T follicular helper cell (primary cell): ENCODE measurements at places on chromosomes 7 and 10.

DNA sequence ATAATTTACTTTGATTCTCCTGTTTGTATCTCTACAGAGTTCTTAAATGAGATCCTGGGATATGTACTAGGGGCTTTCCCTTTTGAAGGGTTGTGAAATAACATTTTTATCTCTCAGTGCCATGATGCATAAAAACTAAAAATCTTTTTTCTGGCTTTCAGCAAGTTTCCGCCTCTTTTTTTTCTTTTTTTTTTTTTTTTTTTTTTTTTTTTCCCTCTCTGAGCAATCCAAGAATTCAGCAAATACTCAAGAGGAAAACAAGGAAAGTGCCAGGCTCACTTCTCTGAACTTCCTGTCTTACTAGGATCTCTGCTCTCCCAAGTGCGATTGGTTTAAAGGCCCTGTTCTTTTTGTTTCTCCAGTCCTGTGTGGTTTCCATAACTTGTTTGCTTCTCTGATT lies 79.9 kb downstream of the HYCC1 start:
- DNase-seq: no peak

GRCh38 chr7:43791665-43792064 lies 33.2 kb downstream of the BLVRA start:
- DNase-seq: no peak

DNA sequence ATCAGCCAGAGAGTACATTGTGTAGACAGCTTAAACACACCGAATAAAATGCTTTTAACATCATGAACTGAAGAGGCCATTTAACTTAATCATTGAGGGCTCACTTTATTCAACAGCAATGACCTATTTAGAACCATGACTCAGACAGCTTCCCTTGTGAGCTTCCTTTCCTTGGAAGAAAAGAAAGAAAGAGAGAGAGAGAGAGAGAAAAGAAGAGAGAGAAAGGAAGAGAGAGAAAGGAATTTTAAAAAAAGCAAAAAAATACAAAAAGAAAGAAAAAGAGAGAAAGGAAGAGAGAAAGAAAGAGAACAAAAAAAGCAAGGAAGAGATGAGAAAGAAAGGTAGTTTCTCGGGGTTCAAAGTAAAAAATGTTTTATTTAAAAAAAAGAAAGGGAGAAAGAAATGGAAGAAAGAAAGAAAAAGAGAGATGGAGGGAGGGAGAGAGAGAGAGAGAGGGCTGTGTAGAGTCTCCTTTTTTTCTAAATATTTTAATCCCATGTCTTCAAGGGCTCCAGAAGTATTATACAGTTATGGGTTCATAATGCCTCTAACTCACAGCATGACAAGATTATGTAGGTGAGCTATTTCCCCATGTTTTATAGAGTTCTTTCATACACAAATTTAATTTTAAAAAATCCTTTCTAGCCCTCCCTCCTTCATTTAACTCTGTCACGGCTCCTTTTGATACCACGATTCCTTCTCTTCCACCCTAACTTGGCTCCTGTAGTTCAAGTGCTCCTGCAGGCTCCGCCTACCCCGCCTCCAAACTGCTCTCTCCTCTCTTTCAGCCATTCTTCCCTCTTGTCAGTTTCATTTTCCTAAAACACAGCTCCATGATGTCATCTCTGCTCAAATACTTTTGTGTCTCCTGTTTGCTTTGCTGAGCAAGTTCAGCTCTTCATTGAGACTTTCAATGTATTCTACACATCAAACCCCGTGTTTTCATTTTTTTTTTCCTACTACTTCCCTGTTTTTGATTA lies 85.5 kb downstream of the PRTFDC1 start:
- DNase-seq: no peak

DNA sequence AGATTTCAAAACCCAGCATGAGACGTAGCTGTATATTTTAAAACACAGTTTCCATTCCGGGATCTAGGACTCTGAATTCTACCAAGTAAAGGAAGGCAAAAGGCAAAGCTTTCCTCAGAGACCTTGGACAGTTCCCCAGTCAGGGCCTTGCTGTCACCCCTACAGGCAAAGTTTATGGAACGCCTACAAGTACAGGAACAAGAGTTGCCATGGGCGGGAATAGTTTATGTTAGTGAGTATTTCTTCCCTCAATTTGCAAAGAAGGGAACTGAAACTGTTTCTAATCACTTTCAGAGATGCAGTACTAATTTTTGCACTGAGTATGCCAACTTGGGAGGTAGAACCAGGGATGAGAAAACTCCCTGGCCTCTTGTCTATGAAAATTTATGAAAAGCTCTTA lies 68.2 kb upstream of the LRGUK start:
- DNase-seq: no peak

GRCh38 chr10:64648915-64649314 lies 1127.7 kb downstream of the REEP3 start:
- no peak for DNase-seq
